Skeletal muscle tissue (tissue), 5 donors: ENCODE measurements at places on chromosomes 1 and 21. TPM values are rescaled to one million over a fixed set of nuclear protein-coding genes. Genes with fewer than 3 reads are reported as not detected.

Gene CD1B
- total RNA-seq, result not detected

Gene S100A8
- total RNA-seq, result 67.3 TPM

Gene GIPC2
- 1.6 TPM for total RNA-seq

Gene AIRE
- not detected for total RNA-seq

Gene INSRR
- total RNA-seq, result 0.52 TPM

Gene CD48
- 5.2 TPM for total RNA-seq

Gene TNFRSF14
- 11.5 TPM for total RNA-seq
